Stimulated activated naive B cell treated with anti-CD40 and anti-IgM and Interleukin-4, amounts not matched to agents 10 μg/mL and 1 μg/mL and 100 μg/mL, for 72 hours (primary cell): ENCODE measurements at places on chromosomes 4 and X.

- DNase-seq = no peak
Observed at GRCh38 chr4:18049446-18049845, 27.9 kb upstream of the LCORL start.

- DNase-seq = no peak
Observed at GRCh38 chr4:27100713-27101112, 240.1 kb downstream of the STIM2 start.

DNA sequence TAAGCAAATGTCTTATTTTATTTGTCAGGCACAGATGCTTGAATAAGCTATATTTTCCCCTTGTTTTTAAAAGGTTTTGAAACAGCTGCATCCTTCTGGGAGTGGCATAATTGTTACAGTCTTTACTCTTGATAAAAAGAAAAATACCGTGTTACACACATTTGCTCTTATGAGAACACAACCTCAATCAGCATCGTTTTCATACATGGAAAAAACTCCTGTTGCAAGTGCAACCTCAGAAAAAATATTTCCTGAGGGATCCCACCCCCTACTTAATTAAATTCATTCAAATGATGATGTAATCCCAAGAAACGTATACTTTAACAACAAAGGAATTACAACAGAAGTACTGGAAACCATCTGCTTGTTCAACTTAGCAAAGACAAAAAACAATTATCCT lies 58.6 kb downstream of the SMAD1 start:
- DNase-seq = no peak

DNA sequence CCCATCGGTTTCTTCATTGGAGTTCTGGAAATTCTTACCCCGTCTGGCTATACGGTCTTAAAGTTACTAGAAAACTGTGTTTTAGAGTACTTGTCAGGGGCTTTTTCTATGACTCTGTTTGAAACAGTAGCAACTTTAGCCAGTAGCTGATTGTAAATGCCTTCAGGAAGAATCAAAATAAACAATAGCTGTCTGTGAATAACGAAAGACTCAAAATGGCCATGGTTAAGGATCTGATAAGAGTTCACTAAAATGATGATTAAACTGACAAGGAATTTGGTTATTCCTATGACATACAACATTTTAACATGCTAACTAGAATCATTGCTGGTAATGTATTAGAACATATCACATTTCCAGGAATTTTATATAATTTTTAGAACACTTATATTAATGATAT lies 191.0 kb downstream of the EVC2 start:
- no peak for DNase-seq

- no peak for DNase-seq
Observed at GRCh38 chr4:71941001-71941400, 90.8 kb upstream of the NPFFR2 start.

GRCh38 chrX:16476692-16477091 lies 173.3 kb upstream of the S100G start:
- no peak for DNase-seq

GRCh38 chr4:70741867-70742658 lies 20.3 kb downstream of the RUFY3 start:
- DNase-seq = no peak

GRCh38 chrX:23952984-23953907 lies 45.4 kb downstream of the CXorf58 start:
- peak; percentile 17 for DNase-seq

- no peak for DNase-seq
Observed at GRCh38 chr4:4249866-4250265, 1.8 kb upstream of the TMEM128 start.

GRCh38 chrX:155218777-155219176 lies 2.5 kb downstream of the VBP1 start:
- DNase-seq = no peak

DNA sequence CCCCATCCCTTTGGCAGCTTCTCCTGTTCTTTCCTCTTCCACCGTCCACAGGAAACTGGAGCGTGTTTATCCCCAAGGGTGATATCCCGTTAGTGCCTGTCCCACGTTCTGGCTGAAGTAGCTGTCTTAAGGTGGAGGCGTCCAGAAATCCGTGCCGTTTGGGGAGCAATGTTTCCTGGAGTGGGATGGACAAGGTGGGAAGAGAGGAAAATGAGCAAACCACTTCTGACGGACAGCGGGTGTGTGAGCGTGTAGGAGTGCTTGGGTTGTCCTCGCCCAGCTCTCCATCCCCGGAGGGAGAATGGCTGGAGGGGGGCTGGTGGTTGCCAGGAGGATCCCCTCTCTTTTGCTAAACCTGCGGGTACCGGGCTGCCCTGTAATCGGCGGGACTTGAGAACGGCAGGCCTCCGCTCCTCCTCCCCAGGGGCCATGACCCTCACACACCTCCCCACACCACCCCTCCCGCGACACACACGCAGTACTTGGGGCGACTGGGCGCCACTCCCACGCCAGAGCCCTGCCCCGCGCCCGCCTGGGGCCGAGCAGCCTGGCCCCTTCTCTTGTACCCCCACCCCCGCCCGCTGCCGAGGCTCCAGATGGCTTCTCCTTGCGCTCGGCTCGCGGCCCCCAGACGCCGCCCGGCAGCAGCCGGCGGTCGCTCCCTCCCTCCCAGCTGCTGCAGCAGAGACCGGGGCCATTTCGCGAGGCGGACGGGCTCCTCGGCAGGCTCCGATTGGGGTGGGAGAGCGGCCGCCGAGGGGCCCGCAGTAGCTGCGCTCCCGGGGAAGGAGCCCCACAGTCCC lies 13.9 kb upstream of the PRDM8 start:
- no peak for DNase-seq

- no peak for DNase-seq
Observed at GRCh38 chr4:96521046-96521536, 681.2 kb downstream of the PDHA2 start.

DNA sequence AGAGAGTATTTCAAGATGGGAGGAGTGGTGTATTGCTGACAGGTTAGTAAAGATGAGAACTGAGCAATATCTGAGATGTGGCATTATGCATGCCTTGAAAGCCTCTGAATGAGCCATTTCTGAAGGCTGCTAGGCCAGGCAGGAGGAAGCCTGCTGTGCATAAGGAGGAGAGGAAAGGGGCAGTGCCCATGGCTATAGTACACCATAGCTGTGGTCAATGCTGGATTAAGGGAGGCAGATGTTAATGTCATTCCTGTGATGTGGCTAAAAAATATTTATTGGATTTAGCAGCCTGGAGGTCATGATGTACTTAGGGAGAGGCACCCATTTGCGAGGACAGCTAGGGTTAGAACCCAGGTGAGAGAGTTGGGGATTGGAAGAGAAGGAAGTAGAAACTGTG lies 130.0 kb upstream of the LNX1 start:
- no peak for DNase-seq

DNA sequence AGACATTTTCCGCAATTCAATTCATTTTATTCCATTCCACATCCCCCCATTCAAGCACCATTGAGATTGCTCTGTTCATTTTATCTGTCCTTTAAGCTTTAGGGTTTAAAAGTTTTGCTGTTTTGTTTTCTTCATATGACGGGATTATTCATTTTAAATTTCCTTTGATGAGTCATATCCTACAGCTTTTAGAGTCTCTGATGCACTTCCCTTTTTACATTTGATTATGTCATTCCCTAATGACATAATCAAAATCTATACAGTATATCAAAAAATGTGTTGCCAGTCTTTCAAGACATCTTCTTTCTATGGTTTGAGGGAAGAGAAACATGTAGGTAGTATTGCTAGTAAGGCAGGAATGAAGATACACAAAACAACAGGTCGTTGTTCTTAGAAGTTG lies 456.3 kb downstream of the PDGFC start:
- DNase-seq = no peak

- peak; percentile 32 for DNase-seq
Observed at GRCh38 chr4:102825261-102826091, 1.9 kb downstream of the UBE2D3 start.

DNA sequence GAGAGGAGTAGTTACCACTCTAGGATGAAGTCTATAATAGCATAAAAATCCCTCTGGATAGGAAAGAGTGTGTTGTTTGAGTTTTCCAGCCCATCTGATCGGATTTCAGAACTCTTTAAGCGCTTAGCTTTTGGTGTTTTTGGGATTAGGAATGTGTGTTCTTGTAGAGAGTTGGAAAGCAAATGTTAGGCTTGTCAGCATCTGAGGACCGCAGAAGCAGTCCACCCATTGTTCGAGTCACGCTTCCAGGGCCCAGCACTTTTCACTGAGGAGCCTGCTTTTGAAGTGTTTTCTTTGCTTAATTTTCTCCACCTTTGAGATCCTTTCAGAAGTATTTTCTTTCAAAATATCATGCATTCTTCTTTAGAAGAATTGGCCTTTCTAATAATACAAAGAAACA lies 306.2 kb downstream of the TENM3 start:
- no peak for DNase-seq

DNA sequence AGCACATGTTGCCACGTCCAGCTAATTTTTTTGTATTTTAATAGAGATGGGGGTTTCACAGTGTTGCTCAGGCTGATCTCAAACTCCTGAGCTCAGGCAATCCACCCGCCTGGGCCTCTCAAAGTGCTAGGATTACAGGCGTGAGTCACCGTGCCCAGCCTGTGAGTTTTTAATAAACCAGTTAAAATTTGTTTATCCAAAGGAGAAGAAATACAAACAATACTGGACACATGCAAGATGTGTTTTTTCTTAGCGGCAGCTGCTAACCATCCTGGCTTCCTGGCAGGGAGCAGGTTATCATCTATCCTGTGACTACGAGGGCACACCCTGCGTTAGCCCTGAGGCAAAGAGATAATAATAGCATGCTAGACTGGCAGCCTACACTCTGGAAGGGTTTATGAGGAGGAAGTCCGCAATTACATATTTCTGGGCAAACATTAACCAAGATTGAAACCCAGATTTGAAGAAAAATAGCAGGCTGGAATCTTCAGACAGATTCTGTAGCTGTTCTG lies 191.4 kb downstream of the SPRY1 start:
- no peak for DNase-seq

DNA sequence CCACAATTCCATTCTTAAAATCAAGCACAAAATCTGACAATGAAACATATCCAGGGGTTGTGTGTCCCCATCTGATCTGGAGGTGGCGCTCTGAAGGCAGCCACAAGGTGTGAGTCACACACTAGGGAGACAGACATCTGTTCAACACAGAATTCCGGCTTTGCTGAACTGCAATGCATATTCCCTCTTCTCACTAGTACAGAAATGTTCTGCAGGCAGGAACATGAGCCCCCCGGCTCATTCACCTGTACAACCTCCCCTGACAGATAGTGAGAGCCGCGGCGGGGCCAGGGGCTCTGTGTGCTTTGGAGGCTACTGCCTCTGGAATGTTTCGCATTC lies 41.9 kb downstream of the WDR1 start:
- DNase-seq = no peak

DNA sequence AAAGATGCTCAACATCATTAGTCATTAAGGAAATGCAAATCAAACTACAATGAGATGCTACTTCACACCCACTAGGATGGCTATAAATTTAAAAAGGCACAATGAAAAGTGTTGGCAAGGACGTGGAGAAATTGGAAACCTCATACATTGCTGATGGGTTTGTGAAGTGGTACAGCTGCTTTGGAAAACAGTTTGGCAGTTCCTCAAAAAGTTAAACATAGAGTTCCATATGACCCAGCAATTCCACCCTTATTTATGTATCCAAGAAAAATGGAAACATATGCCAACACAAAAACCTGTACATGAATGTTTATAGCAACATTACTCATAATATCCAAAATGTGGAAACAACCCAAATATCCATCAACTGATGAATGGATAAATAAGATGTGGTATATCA lies 101.3 kb upstream of the MAGEB10 start:
- no peak for DNase-seq

DNA sequence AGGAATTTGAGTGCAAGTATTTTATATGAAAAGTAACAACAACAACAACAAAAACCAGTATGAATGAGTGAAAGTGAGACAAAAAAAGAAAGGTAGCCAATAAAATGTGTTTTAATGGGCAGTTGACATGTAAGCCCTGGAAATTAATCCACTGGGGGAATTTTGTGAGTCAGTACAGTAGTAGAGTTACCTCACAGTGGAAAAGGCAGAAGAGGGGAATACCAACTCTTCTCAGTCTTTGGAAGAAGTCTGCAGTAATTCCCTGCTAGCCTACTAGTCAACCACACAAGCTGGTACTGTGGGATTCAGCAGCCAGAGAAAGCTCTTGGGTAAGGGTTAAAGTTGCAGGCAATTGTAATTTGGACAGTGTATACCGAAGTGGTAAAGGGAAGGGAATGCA lies 76.3 kb upstream of the IL15 start:
- no peak for DNase-seq

DNA sequence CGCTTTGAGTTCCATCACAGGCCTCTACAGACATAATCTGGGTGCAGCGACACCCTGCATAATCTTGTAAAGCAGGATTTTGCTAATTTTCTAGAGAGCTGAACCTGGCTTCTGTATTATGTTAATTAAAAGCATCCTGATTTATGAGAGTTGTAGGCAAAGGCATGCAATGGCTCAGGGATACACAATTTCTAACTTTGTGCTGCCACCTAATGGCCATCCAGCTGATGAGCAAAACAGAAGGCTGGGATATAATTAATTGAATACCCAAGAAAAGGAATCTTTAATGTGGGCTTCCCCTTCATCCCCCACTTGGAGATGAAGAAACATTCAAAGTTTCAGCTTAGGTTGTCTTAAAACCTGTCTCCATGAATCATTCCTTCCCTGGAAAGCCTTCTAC lies 78.1 kb downstream of the BMP15 start:
- DNase-seq = no peak

DNA sequence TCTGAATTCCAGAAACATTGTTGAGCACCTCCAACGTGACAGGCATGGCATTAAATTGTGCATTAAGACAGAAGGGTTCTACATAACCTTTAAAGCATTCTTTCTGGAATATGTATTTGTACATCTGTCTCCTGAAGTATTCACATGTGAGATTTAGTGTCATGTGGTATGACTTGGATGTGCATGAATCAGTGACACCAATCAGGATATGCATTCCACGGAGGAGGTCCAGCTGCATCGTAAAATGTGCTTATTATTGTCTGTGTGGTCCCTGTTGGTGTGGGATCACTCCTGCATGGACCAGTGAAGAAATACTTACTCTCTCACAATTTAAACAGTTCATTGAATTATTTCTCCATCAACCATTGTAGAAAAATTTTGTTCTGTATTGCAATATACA lies 149.0 kb downstream of the MID1 start:
- no peak for DNase-seq

GRCh38 chr4:121003863-121004262 lies 68.5 kb downstream of the NDNF start:
- no peak for DNase-seq

- no peak for DNase-seq
Observed at GRCh38 chr4:152256996-152257395, 278.9 kb downstream of the FBXW7 start.

- no peak for DNase-seq
Observed at GRCh38 chr4:158234671-158235070, 24.4 kb downstream of the TMEM144 start.

GRCh38 chrX:124862301-124862700 lies 457.4 kb upstream of the TEX13C start:
- DNase-seq = no peak

- DNase-seq = no peak
Observed at GRCh38 chr4:156313497-156313896, 359.8 kb upstream of the CTSO start.

- DNase-seq = no peak
Observed at GRCh38 chr4:39729557-39729956, 31.6 kb downstream of the UBE2K start.
